ENCODE measurements at places on chromosomes 4 and X.

DNA sequence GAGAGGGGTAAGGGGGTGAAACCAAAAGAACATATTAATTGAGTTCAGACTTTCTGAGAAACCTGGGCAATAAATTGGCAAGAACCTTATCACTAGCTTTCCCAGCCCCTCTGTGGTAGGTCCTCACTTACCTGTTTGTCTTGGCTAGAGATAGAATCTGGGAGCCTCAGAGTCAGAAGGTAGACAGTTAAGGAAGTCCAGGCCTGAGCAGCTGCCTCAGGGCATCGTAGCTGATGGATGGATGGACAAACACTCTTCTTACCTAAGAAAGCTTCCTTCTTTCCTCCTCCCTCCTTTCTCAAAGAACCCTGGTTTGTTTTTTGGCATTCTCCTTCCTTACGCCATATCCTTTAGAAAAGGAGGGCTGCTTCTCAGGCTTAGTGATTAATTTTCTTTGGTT, 24.4 kb downstream of the FRAS1 start:
- H3K36me3 ChIP-seq: no peaks in the 10 kb centered on the region
- H3K4me3 ChIP-seq: no peak overlapping the region
- DNase-seq: no peak
- H3K27ac ChIP-seq: no peak overlapping the region
- no peaks in the 10 kb centered on the region for H3K27me3 ChIP-seq

- H3K27ac ChIP-seq: peak overlapping the region; percentile 28
- H3K36me3 ChIP-seq: no peaks in the 10 kb centered on the region
- H3K4me3 ChIP-seq: no peak overlapping the region
These were observed 179.6 kb upstream of the RBPJ start for GRCh38 chr4:26141051-26141721.

DNA sequence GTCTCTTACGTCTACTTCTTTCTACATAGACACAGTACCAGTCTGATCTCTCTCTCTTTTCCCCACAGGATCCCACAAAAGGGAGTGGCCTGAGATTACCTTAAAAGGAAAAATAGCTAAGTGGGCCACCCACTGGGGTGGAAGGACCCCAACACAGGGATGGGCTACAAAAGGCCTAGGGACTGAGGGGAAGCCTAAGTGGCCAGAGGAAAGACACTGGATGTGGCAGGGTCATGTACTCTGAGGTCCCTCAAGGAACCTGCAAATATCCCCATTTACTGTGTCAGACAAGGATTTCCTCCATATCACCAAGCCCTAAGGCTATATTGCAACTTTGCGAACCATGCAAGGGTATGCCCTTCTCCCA, 6.5 kb upstream of the PRDX4 start:
- no peak overlapping the region for H3K27ac ChIP-seq
- no peaks in the 10 kb centered on the region for H3K36me3 ChIP-seq
- no peaks in the 10 kb centered on the region for H3K4me1 ChIP-seq
- no peak for DNase-seq

DNA sequence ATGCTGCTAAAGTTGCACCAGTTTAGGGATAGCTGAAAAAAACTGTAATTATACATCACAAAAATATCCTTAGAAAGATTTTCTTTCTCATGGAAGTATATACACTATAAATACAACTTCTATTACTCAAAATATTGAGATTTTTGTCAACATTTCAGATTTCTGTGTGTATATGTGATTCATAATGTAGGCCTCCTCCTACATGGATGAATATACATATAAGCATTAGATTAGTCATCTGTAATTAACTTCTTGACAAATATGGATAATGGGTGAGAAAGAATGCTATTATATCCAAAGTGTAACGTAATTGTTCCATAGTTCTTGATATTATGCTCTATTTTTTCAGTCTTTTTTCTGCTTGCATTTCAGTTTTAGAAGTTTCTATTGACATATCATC, 124.9 kb downstream of the CBLL2 start:
- H3K4me1 ChIP-seq: no peaks in the 10 kb centered on the region
- no peaks in the 10 kb centered on the region for H3K27me3 ChIP-seq
- no peaks in the 10 kb centered on the region for H3K36me3 ChIP-seq
- no peak overlapping the region for H3K27ac ChIP-seq

- H3K4me3 ChIP-seq: peak overlapping the region; percentile 27
- H3K4me1 ChIP-seq: no peaks in the 10 kb centered on the region
- DNase-seq: no peak
- H3K36me3 ChIP-seq: no peaks in the 10 kb centered on the region
- no peak overlapping the region for H3K27ac ChIP-seq
These were observed 13.1 kb downstream of the ARX start for GRCh38 chrX:25002661-25003020.

DNA sequence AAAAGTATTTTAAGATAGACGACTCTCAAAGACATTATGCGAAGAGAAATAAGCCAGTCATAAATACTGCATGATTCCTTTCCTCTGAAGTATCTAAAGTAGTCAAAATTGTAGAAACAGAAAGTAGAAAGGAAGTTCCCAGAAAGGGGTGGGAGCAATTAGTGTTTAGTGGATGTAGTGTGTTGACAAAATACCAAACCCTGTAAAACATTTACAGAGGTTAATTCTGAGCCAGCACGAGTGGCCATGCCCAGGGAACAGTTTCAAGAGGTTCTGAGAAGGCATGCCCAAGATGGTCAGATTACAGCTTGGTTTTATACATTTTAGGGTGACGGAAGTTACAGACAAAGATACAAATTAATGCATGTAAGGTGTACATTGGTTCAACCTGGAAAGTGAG, 34.4 kb upstream of the SLC25A4 start:
- H3K4me1 ChIP-seq: peaks cover 20% of the 10 kb centered on the region
- DNase-seq: no peak
- H3K27me3 ChIP-seq: no peaks in the 10 kb centered on the region
- H3K4me3 ChIP-seq: no peak overlapping the region
- no peaks in the 10 kb centered on the region for H3K36me3 ChIP-seq

DNA sequence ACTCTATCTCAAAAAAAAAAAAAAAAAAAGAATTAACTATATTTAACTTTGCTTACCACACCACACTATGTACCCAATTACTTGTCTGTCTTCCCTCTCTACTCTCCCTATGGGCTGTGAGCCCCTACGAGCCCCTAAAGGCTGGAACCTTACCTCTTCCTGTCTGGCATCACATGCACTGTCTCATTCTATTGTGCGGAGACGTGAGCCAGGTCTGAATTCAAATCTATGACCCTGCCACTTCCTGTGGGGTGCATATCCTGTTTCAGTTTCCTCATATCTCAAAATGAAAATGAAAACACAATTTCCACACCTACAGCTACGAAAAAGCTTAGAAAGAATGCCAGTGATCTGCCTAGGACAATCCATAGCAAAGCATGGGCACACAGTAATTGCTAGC, 42.9 kb upstream of the HS3ST1 start:
- H3K4me3 ChIP-seq: peak overlapping the region; percentile 8
- H3K4me1 ChIP-seq: no peaks in the 10 kb centered on the region
- no peaks in the 10 kb centered on the region for H3K36me3 ChIP-seq
- no peak overlapping the region for H3K27ac ChIP-seq
- H3K27me3 ChIP-seq: no peaks in the 10 kb centered on the region

DNA sequence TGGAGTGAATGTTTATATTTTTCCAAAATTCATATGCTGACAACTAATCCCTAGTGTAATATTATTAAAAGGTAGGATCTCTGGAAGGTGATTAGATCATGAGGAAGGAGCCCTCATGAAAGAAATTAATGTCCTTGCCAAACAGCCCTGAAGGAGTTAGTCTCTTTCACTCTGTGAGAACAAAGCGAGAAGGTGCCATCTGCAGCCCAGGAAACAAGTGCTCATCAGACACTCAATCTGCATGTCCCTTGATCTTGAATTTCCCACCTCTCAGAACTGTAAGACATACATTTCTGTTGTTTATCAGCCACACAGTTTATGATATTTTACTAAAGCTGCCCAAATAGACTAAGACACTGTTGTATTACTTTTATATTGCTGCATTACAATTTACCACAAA, 1283.4 kb downstream of the PCDH7 start:
- H3K27me3 ChIP-seq: no peaks in the 10 kb centered on the region
- no peaks in the 10 kb centered on the region for H3K4me1 ChIP-seq
- no peak overlapping the region for H3K27ac ChIP-seq
- no peak overlapping the region for H3K4me3 ChIP-seq

GRCh38 chr4:48307528-48307927, 33.8 kb upstream of the SLAIN2 start:
- no peaks in the 10 kb centered on the region for H3K4me1 ChIP-seq
- H3K27ac ChIP-seq: no peak overlapping the region
- no peaks in the 10 kb centered on the region for H3K27me3 ChIP-seq

GRCh38 chr4:55297346-55297745, 48.7 kb upstream of the SRD5A3 start:
- no peak for DNase-seq
- H3K27me3 ChIP-seq: no peaks in the 10 kb centered on the region
- H3K36me3 ChIP-seq: no peaks in the 10 kb centered on the region
- H3K4me1 ChIP-seq: no peaks in the 10 kb centered on the region
- no peak overlapping the region for H3K27ac ChIP-seq
- H3K4me3 ChIP-seq: no peak overlapping the region

DNA sequence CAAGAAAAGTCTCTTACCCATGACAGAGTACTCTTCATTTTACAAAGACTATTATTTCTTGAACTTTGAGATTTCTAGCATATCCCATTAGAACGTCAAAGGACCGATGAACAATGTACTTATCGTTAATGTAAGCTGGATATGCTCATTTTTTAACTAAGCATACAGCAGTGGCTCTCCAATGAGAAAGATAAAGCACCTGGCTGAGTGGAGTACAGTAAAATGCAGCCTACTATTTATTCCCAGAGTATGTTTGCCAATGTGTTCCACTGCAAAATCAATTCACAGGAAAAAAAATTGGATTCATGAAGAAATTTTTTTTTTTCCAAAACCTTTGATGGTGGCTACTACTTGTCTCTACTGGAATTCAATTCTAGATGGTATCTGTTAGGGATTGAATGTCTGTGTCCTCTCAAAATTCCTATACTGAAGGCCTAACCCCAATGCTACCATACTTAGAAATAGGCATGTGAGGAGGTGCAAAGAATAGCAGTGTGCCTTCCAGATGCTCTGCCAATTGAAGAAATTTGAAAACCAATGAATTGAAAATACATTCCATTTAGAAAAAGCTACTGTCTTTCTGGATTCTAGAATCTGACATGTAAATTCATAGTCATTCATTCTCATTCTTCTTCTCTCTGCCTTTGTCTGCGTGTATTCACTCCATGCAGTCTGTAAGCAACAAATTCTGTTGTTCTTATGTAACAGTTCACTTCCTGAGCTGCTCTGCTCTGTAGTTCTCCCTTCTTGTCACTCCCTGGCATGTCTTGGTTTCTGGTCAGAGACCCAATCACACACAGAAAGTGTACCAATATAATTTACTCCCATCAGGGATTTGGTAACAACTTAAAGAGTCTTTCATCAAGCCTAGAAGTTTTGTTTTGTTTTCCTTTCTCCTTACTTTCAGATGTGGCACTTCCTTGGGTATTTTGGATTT, 61.4 kb downstream of the PAPSS1 start:
- H3K27me3 ChIP-seq: no peaks in the 10 kb centered on the region
- peaks cover 6% of the 10 kb centered on the region for H3K36me3 ChIP-seq
- DNase-seq: no peak
- H3K4me1 ChIP-seq: no peaks in the 10 kb centered on the region
- no peak overlapping the region for H3K4me3 ChIP-seq
- no peak overlapping the region for H3K27ac ChIP-seq

GRCh38 chrX:135340831-135341230, 31.6 kb downstream of the ETDC start:
- no peaks in the 10 kb centered on the region for H3K27me3 ChIP-seq
- no peak overlapping the region for H3K27ac ChIP-seq
- peaks cover 32% of the 10 kb centered on the region for H3K4me1 ChIP-seq
- peak overlapping the region; percentile 82 for H3K4me3 ChIP-seq

DNA sequence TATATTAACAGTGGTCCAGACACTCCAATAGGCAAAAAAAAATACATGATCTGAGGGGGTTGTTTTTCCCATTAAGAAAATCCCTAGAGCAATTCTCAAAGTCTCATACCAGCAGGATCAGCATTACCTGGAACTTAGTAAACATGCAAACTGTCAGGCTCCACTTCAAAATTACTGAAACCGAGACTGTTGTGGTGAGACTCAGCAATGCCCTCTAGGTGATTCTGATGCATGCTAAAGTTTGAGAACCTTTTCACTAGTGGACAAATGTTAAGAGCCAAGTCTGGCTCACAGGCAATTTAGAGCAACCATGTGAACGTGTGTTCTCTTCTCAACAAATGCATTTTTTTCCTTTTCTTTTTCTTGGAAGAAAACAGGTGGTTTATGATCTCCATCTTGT, 30.2 kb downstream of the NEK1 start:
- no peak overlapping the region for H3K27ac ChIP-seq
- DNase-seq: no peak
- H3K4me1 ChIP-seq: no peaks in the 10 kb centered on the region
- H3K36me3 ChIP-seq: peaks cover 36% of the 10 kb centered on the region
- no peak overlapping the region for H3K4me3 ChIP-seq
- H3K27me3 ChIP-seq: no peaks in the 10 kb centered on the region

GRCh38 chr4:37023504-37023903, 221.0 kb upstream of the NWD2 start:
- no peaks in the 10 kb centered on the region for H3K36me3 ChIP-seq
- H3K27ac ChIP-seq: no peak overlapping the region
- DNase-seq: no peak

GRCh38 chrX:119292445-119292844, 56.4 kb downstream of the PGRMC1 start:
- H3K36me3 ChIP-seq: no peaks in the 10 kb centered on the region
- no peaks in the 10 kb centered on the region for H3K27me3 ChIP-seq
- DNase-seq: no peak
- no peak overlapping the region for H3K4me3 ChIP-seq
- no peak overlapping the region for H3K27ac ChIP-seq

- no peak for DNase-seq
- H3K4me3 ChIP-seq: no peak overlapping the region
- no peak overlapping the region for H3K27ac ChIP-seq
- H3K27me3 ChIP-seq: no peaks in the 10 kb centered on the region
- no peaks in the 10 kb centered on the region for H3K4me1 ChIP-seq
- no peaks in the 10 kb centered on the region for H3K36me3 ChIP-seq
These were observed 517.1 kb upstream of the ZFP42 start for GRCh38 chr4:187478292-187479140.

DNA sequence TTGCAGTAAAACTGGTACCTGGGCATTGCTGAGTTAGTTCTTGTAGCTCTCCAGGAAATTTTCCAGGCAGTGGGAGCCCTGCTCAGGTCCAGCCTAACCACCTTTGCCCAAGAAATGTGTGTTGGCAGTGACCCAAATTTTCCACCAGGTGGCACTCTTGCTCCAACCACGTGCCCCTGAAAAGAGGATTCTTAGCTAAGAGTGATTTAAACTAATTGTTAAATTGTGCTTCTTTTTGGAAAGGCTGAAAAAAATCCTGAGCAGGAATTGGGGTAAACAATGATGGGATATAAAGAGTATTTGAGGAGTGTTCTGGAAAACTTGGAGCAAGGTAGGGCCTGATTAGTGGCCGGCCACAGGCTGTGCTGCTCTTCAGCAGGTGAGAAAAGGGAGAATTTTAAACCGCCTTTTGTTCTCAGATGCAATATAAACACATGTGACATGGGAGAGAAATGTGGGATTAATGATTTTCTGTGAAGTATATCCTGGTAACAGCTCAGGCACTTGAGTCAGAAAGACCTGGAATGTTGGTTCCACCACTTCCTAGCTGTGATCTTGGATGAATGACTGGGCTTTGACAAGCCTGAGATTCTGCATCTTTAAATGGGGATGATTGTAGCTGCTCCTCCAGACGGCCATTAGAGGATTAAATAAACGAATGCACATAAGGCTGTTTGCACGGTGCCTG, 219.6 kb downstream of the PTTG2 start:
- no peak overlapping the region for H3K4me3 ChIP-seq
- H3K27me3 ChIP-seq: no peaks in the 10 kb centered on the region
